ENCODE measurements at places on chromosomes 3 and 15.

DNA sequence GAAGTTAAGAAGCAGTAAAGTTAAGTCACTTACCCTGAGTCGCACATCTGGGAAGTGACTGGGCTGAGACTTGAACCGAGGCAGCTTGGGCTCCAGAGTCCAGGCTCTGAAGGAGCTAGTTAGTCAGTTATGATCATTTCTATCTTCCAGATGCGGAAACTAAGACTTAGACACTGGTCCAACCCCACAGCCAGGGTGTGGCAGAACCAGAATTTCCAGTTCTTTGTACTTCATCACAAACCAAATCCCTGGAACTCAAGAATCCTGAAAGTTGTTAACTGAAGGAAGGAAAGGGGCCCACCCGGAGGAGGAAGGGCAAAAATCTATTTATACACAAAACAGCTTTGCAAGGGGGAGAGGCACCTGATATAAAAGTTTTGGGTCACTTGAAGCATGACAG lies 389.9 kb downstream of the SHQ1 start:
- DNase-seq = no peak

- no peak for DNase-seq
Measured at GRCh38 chr3:58899953-58900298, 149.9 kb downstream of the CFAP20DC start.

DNA sequence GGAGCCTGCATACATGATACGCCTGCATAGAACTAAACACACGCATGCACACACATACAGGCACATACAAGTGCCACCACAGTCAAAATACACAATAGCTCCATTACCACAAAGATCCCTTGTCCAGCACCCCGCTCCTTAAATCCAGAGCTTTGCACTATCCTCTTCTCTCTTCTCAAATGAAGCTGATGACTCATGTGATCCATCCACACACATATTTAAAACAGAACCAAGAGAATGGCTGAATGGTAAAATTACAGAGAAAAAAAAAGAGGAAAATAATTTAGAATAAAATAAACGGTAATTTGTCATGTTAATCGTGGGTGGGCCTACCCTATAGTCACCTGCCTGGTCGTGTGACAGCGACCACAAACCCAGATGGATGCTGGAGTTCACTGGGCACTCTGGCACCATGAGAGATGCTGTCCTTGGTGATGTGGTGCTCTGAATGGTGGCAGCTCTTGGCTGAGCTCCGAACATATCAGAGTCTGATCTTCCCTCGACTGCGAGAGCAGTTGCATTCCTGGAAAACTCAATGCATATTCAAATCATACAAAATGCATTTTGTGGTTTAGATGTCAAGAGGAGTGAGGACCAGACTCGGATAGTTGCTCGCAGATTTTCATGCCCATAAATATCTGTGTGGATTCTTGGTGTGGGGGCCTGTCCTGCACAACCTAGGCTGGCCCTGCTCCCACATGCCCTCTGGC lies 8.9 kb downstream of the IQSEC1 start:
- DNase-seq = no peak

DNA sequence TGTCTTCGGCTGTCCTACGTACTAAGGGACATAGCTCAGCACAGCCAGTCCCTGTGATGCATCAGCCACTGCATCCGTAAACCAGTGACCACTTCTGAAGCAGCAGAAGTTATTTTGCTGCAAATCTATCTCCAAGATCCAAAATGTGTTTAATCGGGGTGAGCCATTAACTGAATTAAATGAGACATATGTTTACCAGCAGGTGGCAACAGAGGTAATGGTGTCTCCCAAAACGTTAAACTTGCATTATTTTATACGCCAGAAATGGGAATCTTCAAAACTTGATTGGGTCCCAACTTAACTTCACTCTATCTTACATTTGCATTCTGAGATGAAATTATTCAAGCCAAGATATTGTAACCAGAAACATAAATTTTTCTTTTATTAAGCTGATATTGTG lies 75.3 kb upstream of the BOC start:
- no peak for DNase-seq

DNA sequence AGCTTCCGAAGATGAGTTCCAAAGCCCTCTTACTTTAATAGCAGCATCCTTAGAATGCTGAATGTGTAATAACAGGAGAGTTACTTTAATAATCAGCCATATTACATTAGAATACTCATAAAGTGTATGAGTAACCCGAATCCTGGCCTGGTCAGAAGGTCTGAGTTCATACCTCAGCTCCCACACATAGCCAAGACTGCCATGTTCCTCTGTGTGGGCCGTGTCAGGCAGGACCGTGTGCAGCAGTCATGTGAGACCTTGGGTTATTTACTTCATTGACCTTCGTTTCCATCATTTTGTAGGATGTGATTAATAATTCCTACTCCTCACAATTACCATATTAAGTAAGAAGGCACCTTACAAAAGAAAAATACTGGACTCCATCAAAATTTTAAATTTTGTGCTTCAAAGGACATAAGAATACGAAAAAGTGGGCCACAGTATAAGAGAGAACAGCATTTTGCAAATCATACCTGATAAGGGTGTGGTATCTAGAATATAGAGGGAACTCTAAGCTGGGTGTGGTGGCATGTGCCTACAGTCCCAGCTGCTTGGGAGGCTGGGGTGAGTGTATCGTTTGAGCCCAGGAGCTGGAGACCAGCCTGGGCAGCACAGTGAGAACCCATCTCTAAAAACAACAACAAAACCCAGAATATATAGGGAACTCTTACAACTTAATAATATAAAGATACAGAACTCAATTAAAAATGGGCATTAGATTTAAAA lies 163.4 kb downstream of the ATG7 start:
- no peak for DNase-seq

DNA sequence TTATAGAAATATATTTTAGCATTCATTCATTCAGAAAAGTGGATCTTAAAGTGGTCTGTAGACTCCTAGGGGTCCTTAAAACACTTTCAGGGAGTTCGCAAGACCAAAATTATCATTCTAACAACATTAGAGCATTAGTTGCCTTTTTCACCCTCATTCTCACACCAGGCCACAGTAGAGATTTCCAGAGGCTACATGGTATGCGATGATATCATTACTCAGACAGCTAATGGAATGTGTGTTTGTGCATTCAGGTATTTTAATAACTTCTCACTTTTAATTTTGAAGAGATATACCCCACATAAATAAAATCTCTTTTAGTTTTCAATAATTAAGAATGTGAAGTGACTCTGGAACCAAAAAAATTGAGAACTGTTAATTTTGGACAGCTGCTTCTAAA lies 206.9 kb downstream of the NSUN3 start:
- no peak for DNase-seq

- no peak for DNase-seq
Measured at GRCh38 chr3:148381051-148381450, 316.7 kb upstream of the AGTR1 start.

DNA sequence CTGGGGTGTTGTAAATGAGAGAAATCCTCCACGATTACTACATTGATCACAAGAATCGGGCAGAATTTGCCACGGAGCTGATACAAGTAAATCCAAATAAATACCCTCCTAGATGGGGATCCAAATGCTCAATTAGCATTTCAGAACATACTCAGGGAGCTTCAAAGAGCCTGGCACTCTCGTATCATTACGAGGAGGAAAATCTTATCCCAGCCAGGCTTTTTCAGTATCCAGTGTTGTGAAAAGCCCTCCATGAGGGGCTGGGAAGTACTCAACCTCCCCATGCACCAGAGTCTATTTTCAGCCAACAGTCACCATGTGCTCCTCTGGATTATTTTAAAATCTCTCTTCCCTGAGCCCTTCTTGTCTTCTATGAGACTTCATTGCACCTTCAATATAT lies 122.6 kb upstream of the ARRDC4 start:
- DNase-seq = no peak

- DNase-seq = no peak
Measured at GRCh38 chr15:74258456-74259291, 22.5 kb downstream of the CCDC33 start.

DNA sequence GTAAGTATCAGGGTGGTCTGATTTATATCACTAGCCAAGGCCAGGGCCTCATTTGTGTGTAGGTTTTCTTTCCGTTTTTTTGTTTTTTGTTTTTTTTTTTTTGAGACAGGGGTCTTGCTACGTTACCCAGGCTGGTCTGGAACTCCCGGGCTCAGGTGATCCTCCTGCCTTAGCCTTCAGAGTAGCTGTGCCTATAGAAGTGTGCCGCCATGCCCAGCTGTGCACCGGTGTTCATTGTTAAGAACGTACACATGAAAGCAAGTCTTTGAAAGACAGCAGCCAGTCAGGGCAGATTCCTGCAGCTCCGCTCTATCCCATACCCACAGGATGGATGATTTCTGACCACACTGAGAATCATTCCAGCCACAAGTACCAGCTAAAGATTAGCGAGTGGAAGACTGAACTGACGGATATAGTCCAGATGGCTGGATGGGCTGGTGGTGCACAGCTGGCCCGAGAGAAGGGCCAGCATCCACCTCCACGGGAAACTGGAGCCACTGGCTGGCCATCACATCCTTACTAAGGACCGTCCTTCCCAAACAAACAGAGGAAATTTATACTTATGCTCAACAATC lies 95.4 kb downstream of the PCSK6 start:
- DNase-seq = no peak

- no peak for DNase-seq
Measured at GRCh38 chr3:4856136-4856535, 123.1 kb upstream of the BHLHE40 start.

DNA sequence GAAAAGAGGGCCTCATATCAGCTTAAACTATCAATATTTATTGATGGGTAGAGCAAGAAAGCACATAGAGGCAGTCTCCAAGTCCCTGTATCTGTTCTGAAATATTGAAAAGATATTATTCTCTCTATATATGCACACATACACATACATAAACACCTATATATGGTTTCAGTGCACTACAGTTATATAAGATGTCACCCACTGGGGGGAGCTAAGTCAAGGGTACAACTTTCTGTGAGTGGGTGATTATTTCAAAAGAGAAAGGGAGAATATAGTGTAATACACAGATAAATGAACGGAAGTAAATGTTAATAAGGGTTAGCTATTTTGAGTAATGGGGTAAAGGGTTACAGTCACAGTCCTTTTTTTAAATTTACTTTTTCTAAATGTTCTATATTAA lies 8.8 kb downstream of the SNTN start:
- no peak for DNase-seq

DNA sequence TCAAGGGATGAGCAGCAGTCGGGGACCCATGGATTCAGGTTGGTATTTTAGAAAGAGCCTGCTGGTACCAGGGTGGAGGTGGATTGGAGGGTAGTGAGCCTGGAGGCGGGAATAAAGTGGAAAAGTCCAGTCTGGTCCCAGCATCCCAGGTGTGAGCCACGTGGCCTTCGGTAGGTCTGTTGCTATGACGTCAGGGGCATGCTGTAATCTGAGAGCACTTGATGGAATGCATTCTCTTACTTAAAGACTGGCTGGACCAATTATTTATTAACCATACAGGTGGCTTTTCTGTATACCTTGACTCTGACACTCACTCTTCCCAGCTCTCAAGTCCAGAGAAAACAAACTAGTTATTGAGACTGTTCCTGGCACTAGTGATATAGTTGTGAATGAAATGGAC lies 389.9 kb upstream of the RGMA start:
- no peak for DNase-seq

DNA sequence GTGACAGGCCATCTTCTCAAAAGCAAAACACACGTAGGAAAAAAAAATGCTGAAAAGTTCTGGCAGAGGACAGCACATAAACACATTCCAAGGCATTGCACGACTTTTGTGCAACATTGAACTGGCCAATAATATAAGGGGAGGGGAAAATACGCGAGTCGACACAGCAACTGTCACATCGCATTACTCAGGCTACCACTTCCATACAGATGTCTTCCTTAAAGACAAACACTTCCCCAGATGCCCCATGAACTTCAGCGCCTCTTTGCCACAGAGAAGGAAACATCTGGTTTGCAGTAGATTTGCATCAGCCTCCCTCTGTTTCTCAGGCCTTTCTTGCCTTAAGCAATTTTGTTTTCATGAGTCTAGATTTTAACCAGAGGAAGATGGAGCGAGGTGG lies 144.4 kb upstream of the IGF1R start:
- no peak for DNase-seq

DNA sequence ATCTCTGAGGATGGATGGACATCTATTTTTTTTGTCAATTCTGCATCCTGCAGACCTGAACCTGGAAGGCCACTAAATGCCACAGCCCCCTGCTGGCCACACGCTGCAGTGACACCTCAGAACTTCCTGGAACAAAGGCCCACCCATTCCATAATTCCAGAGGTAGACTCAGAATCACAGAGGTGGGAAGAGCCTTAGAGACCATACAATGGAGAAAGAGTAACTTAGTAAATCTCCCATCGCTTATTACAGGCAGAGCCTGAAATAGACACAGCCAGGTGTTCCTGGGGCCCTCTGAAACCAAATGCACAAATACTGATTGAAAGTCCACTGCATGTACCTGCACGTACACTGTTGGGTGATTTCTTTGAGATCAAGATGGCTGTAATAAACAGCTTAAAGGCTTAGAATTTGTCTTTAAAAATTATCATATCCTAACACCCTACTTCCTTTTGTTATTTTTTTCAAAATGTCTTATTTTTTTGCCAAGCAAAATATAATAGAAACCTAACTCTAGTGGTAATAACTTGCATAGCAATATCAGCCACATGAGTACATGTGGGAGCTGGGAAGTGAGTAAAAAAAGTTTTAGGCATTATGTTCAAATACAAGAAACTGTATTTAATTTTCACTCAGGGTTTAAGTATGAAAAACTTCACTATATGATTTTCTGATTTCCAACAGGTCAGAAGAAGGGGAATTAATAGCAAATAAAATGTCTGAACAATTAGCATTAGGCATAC lies 62.7 kb downstream of the EOMES start:
- DNase-seq = peak; percentile 68

DNA sequence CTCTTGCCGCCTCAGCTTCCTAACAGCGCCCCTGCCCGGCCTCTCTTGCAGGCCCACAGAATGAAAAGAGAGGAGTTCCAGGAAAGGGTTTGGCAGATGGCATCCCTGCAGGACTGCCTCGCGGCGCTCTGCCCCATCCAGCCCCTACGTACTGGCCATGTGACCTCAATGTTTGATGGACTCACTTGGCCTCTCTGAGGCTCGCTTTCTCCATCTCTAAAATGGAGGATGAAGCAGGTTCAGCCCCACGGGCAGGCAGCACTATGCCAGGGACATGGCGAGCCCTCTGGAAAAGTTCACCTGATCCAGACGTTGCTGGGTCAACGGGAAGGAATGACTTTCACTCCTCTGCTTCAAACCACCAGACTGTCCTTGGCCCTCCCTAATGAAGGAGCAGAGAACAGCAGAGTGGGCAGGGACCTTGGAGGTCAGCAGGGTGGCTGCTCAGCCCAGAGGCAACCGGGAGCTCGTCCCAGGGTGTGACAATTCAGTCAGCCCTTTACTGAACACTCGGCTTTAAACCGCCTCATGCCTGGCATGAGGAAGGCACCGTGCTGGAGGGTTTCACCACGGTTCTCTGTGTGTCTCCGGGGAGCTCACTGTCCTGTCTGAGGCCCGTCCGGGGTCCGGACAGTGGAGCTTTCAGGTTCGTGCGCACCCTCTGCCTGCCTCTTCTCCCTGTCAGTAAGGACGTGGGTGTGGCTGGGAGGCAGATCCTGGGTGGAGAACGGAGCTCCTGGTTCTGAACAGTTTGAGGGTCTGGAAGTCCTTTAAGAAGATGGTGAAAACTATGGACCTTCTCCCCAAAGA lies 101.3 kb downstream of the LINGO1 start:
- DNase-seq = no peak
